LHCN-M2 (cell line): ENCODE measurements at places on chromosomes 16 and 17. TPM values are rescaled to one million over a fixed set of nuclear protein-coding genes. Genes with fewer than 3 reads are reported as not detected.

Gene PNMT
- total RNA-seq = 0.17 TPM in 1 of 2 replicates, not detected in the other

Gene GPR179
- total RNA-seq = under 0.01 TPM in 1 of 2 replicates, not detected in the other

Gene RNF157
- total RNA-seq = 2.8 and 3.0 TPM in 2 replicates

Gene CA5A
- total RNA-seq = not detected in 2 replicates

Gene SPNS1
- total RNA-seq = 23.6 and 26.1 TPM in 2 replicates

Gene UBALD1
- 4.5 and 7.7 TPM in 2 replicates for total RNA-seq

DNA sequence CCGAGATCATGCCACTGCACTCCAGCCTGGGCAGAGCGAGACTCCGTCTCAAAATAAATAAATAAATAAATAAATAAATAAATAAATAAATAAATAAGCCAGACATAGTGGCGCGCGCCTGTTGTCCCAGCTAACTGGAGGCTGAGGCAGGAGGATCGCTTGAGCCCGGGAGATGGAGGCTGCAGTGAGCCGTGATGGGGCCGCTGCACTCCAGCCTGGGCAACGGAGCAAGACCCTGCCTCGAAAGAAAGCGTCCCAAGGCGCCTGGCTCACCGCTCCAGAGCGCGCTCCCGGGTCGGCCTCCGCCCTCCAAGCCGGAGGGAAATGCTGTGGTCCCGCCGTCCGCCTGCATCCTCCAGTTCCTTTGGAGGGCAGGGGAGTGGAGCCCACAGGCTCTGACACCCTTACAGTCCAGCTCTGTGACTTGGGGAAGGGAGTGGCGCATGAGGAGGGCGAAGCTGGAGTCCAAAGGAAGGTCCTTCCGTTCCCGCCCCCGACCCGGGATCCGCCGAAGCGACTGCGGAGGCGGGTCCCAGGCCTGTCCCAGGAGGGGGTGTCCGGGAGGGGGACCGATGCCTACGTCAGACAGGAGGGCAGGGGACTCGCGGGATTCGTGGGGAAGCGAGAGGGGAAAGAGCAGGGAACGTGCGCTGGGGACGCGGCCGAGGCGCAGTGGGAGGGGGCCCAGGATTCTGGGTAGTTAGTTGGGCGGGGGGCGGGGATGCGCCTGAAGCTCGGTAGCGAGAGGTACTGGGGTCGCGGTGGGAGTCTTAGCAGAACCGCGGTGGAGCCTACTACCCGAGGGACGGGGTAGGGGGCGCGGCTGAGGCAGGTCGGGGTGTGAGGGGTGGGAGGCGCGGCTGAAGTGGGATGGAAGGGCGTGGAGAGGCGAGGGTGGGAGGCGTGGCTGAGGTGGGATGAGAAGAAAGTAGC is 8.4 kb upstream of the TRPV2 start:
- DNase-seq = no peak

DNA sequence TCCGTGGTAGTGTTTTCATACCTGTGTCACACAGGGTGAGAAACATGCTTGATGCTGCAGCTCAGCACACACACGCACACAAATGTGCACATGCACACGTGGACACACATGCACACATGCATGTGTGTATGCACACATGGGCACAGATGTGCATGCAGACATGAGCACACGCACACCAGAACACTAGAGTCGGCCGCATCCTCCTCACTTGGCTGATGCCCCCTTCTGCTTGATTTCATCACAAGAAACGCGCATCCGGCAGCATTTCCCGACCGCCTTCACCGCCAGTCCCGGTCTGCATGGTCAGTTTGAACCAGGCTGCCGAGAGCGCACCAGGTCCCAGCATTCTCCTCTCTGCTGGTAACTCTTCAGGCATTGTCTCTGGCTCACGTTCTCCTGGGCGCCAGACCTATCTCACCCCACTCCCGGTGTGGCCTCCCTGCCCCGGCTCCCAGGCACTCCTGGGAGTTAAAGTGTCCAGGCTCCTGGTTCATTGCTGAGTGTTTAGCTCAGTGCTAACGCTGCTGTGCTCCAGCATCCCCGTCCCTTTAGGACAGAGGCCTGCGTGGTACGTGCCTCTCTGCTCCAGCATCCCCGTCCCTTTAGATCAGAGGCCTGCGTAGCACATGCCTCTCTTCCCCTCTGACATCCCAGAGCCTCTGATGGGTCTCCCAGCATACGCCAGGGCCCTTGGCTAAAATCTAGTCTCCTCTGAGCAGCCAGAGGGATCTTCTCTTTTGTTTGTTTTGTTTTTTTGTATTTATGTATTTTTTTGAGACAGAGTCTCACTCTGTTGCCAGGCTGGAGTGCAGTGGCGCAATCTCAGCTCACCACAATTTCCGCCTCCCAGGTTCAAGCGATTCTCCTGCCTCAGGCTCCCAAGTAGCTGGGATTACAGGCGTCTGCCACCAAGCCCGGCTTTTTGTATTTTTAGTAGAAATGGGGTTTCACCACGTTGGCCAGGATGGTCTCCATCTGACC is 16.0 kb downstream of the BAIAP2 start:
- no peak for DNase-seq

- no peak for DNase-seq
Measured at GRCh38 chr17:73551759-73552158, 92.5 kb downstream of the SDK2 start.

GRCh38 chr17:82940226-82941020 is 100.6 kb upstream of the ZNF750 start:
- DNase-seq = no peak

DNA sequence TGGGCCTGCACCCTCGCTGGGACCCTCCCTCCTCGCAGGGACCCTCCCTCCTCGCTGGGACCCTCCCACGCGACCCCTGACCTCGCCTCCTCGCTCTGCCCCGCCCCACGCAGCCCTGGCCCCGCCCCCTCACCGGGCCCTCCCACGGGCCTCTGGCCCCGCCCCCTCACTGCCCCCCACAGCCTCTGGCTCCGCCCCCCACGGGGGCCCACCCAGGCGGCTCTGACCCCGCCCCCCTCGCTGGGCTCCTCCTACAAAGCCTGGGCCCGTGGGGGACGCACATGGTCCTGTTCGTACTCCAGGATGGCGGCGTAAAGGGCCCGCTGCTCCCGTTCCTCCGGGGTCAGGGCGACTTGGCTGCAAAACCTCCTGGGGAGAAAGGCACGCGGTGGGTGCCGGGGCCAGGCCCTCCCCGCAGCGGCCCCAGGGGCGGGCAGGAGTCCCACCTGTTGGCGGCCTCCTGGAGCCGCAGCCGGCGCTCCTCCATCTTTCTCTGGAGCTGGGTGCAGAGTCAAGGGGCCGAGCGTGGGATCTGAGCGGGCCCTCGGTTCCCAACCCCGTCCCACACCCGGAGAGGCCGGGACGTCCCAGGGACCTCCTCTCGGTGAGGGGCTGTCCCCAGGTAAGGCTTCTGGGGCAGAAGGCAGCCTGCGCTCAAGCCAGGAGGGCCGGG is 9.0 kb downstream of the VPS9D1 start:
- DNase-seq = no peak

- peak; percentile 79 for DNase-seq
Measured at GRCh38 chr17:43020789-43021740, 1.1 kb downstream of the VAT1 start.

DNA sequence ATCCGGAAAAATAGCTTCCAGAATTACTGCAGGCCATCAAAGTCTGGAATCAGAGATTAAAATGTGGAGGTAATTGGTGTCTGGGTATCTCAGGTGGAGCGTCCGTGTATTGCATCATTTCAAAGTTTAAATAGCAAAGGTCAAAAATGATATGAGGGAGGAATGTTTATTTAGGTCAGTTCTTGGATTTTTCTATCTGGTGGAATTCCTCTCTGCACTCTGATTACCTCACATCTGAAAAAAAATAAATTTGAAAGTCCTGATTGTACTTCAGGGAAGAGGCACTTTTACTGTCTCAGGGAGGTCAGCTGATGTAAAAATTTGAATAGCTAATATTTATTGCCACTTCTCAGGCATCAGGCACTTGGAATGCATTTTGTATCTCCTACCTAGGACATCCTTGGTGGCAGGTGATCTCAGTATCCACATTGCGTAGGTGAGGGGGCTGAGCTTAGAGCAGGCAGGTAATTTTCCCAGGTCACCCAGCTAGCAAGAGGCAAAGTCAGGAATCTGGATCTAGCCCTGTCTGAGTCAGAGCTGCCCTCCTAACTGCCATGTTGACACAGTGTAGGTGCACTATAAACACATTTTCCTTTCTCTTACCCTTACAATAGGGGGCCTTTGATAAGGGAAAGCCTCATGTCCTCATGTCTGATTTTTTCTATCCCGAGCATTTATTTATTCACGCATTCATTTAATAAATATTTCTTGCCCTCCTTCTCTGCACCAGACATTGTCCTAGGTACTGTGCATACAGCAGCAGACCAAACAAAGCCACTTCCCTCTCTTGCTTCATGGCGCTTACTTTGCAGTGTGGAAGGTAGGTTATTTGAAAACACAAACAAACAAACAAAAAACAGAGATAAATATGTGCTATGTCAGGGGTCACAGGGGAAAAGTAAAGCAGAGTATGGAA is 454.3 kb downstream of the HAPSTR1 start:
- no peak for DNase-seq

GRCh38 chr16:60741810-60742209 is 1294.4 kb downstream of the CDH8 start:
- no peak for DNase-seq

GRCh38 chr17:45380046-45380765 is 52.5 kb downstream of the ARHGAP27 start:
- no peak for DNase-seq

DNA sequence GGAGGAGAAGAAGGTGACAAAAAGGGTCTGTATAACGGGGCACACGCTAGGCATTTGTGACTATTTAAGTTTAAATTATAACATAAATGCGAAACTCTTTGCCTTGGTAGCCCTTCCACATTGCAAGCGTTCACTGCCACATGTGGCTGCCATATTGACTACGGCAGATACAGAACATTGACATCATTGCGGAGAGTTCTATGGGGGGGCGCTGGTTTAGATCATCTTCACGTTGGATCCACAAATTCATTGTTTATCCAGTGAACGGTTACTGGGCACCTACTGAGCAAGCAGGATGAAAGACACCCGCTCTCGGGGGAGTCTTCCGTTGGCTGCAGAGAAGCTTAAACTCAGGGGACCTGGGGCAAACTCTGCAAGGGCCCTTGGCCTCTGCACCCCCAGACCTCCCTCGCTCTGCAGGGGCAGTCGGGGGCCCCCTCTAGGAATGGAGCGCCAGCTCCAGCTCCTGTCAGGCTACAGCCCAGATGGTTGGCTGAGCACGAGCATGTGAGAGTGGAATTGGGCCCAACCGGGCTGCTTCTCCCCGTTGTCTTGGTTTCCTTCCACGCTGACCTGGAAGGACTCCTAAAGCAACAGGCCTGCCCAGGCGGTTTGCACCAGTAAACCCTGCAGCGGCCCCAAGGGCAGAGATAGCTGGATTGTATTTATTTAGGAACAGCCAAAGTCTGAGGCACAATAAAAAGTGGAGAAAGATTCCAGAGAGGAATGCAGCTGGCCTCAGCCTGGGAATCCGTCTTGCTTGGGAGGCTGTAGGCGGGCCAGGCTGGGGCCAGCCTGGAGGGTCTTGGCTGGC is 172.2 kb downstream of the SEC14L1 start:
- DNase-seq = no peak

GRCh38 chr16:19861133-19861532 is 23.5 kb downstream of the GPRC5B start:
- DNase-seq = no peak

DNA sequence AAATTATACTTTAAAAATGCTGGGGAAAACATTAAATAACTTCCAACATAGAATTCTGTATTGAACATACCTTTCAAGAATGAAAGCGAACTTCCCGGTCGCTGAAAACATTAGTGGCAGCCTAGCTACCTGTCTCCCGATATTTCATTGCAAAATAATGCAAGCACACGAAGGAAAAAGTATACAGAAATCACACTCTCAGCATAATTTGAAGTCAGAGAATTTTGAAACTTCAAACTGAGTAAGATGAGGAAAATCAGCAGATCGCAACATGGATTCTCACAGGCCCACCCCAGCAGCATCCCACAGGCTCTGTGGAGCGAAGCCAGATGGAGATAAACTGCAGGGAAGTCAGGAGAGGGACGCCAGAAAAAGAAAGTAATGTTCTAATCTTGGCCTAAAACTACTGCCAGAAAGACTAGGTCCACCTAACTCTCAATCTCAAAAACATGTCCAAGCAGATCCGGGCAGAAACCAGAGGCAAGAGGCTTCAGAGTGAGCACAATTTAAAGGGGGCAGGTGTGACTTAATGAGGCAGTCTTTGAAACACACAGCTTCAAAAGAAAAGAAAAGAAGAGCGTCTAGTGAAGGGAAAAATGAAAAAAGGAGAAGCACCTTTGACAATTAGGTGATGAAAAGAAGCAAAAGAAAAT is 4.8 kb upstream of the GOSR1 start:
- no peak for DNase-seq

GRCh38 chr17:63848834-63849689 is 6.6 kb upstream of the SMARCD2 start:
- peak; percentile 74 for DNase-seq

DNA sequence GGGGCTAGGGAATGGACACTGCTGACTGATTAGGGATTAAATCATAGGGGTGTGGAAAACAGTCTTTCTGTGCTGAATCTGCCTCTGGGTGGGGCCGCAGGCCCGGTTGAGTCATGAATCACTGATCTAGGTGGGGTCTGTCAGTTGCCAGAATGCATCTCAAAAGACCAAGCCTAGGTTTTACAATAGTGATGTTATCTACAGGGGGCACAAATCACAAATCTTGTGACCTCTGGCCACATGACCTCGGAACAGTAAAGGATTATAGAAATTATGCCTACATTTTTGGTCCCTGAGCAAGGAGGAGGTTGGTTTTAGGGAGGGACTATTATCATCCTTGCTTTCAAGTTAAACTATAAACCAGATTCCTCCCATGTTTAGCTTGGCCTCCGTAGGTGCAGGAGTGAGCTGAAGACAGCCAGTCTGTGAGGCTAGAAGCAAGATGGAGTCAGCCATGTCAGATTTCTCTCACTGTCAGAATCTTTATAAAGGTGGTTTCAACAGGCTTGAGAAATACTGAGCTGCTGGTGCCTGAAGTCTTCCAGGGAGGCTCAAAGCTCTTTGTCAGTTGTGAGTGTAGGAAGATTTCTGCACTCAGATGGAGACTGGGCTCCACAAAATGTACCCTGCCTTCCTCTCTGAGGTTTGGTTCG is 12.9 kb downstream of the GNGT2 start:
- no peak for DNase-seq

DNA sequence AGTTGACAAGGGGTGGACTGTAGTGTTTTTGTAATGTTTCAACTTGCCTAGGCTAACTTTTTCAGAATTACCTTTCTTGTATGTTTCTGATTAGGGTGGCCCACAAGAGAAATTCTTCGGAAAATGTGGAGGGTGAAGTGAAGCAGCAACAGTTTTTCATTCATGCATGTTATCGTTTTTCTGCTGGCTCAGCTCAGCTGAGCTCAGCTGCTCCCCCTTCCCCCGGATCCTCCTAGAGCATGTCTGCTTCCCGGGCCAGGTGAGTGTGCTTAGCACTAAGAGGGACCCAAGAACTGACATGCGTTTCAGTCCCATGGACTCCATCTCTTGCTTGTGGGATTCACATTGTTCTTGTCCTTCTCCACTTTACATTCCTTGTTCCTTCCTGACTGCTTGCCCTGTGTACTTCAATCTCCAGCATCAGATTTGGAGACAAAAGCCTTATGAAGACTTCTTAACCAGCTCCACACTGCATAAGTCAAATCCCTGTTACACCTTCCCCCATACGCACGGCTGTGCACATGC is 33.6 kb downstream of the SCPEP1 start:
- no peak for DNase-seq

- DNase-seq = peak; percentile 36
Measured at GRCh38 chr17:81434072-81434471, 38.8 kb downstream of the BAHCC1 start.
